ENCODE measurements at places on chromosomes 12 and 14.

DNA sequence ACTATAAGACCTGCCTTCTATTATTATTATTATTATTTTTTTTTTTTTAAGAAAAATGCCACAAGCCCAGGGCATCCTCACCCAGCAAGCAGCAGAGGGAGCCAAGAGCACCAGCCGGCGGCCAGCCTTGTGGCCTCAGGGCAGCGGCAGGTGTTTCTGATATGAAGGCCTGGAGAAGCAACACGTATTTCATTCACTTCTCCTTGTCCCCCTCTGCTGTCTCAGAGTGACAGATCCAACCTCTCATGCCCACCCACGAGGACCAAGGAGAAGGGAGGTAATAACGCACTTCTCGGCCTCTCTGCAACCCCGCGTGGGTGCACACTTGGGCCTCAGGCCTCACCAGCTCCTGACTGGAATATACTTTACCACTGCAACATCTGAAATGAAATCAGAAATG lies 25.4 kb downstream of the CDC42BPB start:
- DNase-seq, result no peak

GRCh38 chr14:96797582-96798349 lies 584 bp downstream of the VRK1 start:
- DNase-seq, result peak; percentile 39

DNA sequence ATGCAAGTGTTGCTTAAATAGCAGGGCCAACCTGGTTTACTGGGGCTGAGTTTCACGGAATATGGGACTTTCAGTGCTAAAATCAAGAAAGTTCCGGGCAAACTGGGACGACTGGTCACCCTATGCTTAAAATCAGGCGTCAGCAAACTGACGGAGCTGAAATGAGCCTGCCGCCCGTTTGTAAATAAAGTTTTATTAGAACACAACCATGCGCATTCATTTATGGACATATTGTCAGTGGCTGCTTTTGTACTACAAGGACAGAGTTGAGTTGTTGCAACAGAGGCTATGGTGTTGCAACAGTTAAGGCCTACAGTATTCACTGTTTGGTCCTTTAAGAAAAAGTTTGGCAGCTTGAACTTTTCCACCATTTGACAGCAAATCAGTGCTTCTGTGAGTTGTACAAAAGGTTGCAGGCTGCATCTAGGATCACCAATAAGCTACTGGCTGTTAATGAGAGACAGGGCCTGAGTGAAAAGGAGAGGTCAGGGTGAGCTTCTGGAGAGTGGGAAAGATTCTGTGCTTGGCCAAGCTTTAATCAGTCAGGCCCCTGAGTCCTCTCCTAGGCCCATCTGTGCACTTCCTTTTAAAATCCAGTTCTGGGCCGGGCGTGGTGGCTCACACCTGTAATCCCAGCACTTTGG lies 13.3 kb downstream of the SELPLG start:
- no peak for DNase-seq

- no peak for DNase-seq
Measured at GRCh38 chr12:104596134-104596799, 139.5 kb downstream of the CHST11 start.

- DNase-seq, result no peak
Measured at GRCh38 chr12:94566345-94566744, 84.0 kb downstream of the TMCC3 start.

GRCh38 chr12:132284071-132284826 lies 45.1 kb downstream of the GALNT9 start:
- peak; percentile 25 for DNase-seq

- no peak for DNase-seq
Measured at GRCh38 chr14:59098377-59098776, 90.1 kb upstream of the DAAM1 start.

- DNase-seq, result no peak
Measured at GRCh38 chr12:2358986-2359658, 306.3 kb downstream of the CACNA1C start.

DNA sequence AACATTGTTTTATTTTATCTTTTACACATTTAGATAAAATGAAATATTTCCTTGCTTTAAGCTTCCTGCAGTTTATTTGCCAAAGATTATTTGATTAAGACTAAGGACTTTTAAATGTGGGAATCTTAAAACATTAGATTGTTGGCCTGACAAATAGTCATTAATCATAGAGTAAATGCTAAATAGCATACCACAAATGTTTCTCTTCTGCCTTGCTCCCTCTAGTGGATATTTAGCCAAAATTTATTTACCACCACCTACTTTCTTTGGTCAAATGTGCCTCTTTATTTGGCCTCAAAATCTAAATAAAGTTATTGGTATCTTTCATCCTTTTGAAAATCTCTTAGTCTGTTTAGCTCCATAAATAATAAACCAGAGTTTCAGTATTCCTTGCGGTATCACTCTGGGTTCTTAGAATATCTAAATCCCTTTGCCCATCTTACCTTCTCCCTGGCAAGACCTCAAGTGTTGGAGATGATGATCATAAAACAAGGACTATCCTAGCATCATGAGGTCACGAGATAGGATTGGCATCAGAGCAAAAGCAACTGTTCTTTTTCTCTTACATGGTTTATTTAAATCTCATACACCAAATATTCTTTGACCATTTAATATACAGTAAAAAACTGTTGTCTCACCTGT lies 150.6 kb upstream of the AEBP2 start:
- peak; percentile 41 for DNase-seq

- DNase-seq, result peak; percentile 49
Measured at GRCh38 chr12:10140001-10140400, 10.0 kb upstream of the CLEC7A start.

- DNase-seq, result no peak
Measured at GRCh38 chr12:40993158-40993557, 195.0 kb upstream of the PDZRN4 start.

DNA sequence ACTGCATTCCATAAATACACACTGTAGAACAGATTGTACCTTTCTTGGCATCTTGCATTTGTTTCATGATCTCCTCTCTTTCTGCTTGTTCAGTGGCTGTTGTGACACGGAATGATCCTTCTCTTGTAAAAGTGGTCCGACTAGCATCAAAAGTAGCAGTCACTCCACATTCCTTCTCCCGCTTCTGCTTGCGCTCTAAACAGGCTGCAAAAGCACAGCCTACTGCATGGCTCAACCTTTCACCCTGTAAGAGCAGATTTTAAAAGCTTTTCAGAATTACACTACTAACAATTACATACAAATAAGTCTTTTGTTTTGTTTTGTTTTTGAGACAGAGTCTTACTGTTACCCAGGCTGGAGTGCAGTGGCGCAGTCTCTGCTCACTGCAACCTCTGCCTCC lies 49.8 kb downstream of the PAPLN start:
- no peak for DNase-seq

- DNase-seq, result no peak
Measured at GRCh38 chr12:128815779-128816642, 7.7 kb downstream of the SLC15A4 start.

GRCh38 chr12:107404981-107405380 lies 280.6 kb upstream of the PWP1 start:
- DNase-seq, result peak; percentile 39

- peak; percentile 69 for DNase-seq
Measured at GRCh38 chr12:123983822-123984485, 10.9 kb downstream of the ZNF664 start.

DNA sequence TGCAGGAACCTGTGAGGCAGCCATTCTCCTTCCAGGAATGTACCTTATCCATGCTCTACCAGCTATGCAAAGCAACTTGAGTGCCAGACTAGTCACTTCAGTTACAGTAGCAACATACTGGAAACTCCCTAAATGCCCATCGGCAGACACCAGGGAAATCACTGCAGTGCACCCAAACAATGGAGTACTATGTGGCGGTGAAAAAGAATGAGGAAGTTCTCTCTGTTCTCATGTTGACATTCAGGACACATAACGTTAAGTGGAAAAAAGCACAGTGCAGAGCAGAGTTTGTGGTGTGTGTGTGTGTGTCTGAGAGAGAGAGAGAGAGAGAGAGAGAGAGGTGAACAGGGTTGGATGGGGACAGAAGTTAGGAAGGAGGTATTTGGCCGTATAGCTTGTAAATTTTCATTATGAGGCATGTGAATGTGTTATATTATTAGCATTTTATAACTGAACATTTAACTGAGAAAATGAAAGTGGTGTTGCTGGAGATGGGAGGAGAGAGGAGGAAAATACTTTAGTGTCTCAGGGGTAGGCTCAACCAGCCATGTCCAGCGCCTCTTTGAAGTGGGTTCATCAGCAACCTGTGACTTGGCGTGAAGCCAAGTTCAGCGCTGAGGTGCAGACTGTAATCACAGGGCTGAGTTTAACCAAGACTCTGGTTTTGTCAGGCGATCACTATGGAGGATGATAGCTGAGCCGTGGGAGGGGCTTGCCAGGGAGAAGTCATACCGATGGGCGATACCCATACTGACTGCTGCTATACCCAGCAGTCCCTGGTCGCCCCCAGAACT lies 17.3 kb downstream of the TNFAIP2 start:
- DNase-seq, result peak; percentile 24

- DNase-seq, result peak; percentile 15
Measured at GRCh38 chr14:76546426-76547221, 170.7 kb downstream of the ESRRB start.

GRCh38 chr12:106329231-106329982 lies 26.9 kb downstream of the TCP11L2 start:
- no peak for DNase-seq

GRCh38 chr14:56422221-56422620 lies 157.4 kb upstream of the TMEM260 start:
- DNase-seq, result no peak

- no peak for DNase-seq
Measured at GRCh38 chr12:83473408-83474095, 786.8 kb downstream of the TMTC2 start.

DNA sequence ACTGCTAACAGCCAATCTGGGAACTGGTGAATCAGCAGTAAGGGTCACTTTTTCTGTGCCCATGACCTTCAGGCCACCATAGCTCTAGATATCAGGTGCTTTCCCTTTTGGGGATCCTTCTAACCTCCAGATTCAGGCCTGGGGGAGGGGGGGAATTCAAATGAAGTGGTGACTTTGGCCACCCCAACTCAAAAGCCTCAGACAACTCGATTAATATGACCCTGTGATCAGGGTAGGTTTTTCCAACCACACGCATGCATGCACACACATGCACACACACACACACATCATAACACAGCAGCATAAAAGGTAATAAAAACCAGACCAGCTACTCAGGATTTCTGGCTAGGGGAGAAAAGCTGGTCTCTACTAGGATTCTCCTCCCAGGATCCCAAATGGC lies 5.3 kb downstream of the TBX3 start:
- DNase-seq, result no peak

- DNase-seq, result no peak
Measured at GRCh38 chr12:110932046-110932445, 11.7 kb upstream of the MYL2 start.

- no peak for DNase-seq
Measured at GRCh38 chr14:74526854-74527585, 33.5 kb downstream of the ISCA2 start.

GRCh38 chr12:124979568-124979967 lies 9.4 kb downstream of the DHX37 start:
- no peak for DNase-seq

DNA sequence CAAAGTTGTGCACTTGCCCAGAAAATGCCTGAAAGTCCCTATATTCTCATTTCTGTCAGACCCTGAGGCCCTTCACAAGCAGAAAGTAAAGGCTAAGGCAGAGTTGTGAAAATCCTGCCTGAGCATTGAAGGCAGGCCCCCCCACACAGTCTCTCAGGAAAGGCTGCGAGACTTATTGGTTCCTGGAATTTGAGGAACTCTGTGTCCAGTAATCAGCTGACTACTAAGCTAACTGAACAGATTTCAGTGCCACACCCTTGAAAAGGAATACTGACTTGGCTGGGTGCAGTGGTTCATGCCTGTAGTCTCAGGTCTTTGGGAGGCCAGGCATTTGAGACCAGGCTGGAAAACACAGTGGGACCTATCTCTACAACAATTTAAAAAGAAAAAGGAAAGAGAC lies 21.1 kb upstream of the PPP2R5E start:
- DNase-seq, result no peak

GRCh38 chr12:95953000-95953399 lies 9.9 kb downstream of the AMDHD1 start:
- no peak for DNase-seq

GRCh38 chr14:100664841-100665510 lies 61.7 kb upstream of the DLK1 start:
- no peak for DNase-seq

DNA sequence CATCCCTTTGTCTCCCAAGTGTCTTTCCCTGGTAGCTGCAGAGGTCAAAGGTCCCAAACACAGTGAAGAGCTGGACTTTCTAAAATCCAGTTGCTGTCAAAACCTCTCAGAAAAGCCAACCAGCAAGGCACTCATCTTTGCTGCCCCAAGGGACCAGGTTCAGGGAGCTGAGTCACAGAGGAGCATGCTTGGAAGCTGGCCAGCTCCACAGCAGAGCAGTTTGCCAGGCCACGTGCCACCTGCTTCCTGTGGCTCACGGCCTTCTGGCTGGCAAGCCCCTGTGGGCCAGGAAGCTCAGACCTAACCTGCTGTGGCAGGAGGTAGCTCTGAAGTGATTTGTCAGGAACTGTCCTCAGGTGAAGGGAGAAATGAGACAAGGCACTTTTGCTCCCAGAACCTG lies 3.6 kb downstream of the ISCU start:
- DNase-seq, result peak; percentile 87

GRCh38 chr14:23015618-23016017 lies 5.7 kb upstream of the C14orf93 start:
- DNase-seq, result no peak

- peak; percentile 42 for DNase-seq
Measured at GRCh38 chr12:100987552-100988521, 193.3 kb downstream of the ANO4 start.

GRCh38 chr14:57712102-57712501 lies 153.8 kb downstream of the SLC35F4 start:
- no peak for DNase-seq

- no peak for DNase-seq
Measured at GRCh38 chr14:94005324-94006073, 8.4 kb downstream of the CCDC197 start.

GRCh38 chr14:55838529-55839052 lies 258.6 kb downstream of the KTN1 start:
- DNase-seq, result no peak

GRCh38 chr14:52240623-52241022 lies 26.9 kb upstream of the PTGDR start:
- DNase-seq, result no peak

- no peak for DNase-seq
Measured at GRCh38 chr12:55955344-55955743, 10.5 kb downstream of the PMEL start.

DNA sequence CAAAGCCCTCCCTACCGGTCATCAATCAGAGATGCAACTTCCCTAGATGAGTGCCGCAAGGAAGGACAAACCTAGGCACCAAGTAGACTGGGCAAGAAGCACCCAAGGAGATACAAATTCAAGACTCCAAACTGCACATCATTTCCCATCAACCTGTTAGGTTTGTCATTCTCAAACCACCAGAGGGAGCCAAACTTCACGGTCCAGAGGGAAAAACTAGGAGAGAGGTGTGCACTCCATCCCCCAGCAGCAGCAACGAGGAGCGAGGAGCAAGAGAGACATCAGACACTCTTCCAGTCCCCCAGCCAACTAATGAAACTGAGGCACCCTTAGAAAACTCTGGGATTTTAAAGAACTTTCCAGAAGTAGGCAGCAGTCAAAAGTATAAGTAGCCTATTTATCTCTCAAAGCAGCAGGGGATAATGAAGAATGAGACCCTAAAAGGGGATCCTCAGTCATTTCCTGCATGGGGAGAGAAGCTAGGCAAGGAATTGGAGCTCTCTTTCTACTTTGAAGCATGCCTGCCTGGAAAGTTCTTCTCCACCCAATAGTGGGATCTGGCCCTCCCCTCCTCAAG lies 37.0 kb upstream of the NT5DC3 start:
- peak; percentile 62 for DNase-seq

Measured in Jurkat, Clone E6-1 (cell line).